Esophagus muscularis mucosa (tissue), 4 donors: ENCODE measurements at places on chromosomes 12 and 14. TPM values are rescaled to one million over a fixed set of nuclear protein-coding genes. Genes with fewer than 3 reads are reported as not detected.

LARP4 gene
- total RNA-seq, result 38.6 TPM

- DNase-seq, result no peak
Observed at GRCh38 chr14:89586258-89587135, 169.5 kb upstream of the FOXN3 start.

GRCh38 chr12:49990273-49990672, 17.5 kb downstream of the AQP6 start:
- no peak for DNase-seq

DNA sequence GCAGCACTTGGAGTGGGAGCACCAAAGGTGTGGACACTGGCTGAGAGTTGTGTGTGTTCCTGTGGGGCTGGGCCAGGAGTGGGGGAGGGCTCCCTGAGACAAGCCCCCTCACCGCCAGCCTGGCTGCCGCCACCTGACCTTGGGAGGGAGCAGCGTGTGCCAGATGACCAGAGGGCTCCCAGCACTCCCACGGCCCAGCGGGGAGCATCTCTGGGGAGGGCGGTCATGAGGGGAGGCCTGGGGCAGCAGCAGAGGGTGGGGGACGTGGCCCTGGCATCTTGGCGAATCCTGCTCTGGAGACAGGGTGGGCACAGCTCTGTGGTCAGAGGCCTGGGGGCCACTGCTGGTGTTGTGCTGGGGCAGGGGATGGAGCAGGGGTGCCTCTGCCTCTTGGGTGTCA, 10.7 kb downstream of the CEP170B start:
- no peak for DNase-seq
